ENCODE measurements at places on chromosomes 1 and 21.
A peak's percentile ranks its signal among the peaks of the same experiment; 100 is the strongest.

- no peak for DNase-seq
Observed at GRCh38 chr1:167465743-167466142, 52.6 kb downstream of the CD247 start.

DNA sequence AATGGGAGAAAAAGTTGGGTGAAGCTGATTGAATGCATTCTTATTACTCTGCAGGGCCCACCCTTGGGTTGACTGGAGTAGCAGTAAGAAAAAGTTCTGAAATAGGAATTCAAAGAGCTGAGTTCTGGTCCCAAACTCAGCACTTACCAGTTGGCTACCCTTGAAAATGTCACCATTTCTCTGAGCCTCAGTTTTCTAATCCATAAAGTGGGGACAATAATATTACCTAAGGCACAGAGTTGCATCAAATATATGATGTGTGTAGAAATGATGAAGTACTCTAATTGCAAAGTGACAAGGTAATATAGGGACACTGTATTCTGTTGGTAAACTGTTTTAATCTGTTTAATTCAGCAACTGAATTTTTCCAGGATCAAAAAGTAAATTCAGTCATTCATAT lies 1.2 kb downstream of the LRRC52 start:
- DNase-seq, result no peak

- no peak for DNase-seq
Observed at GRCh38 chr1:147579934-147580537, 38.7 kb downstream of the BCL9 start.

- no peak for DNase-seq
Observed at GRCh38 chr1:65196926-65197325, 48.9 kb downstream of the AK4 start.

GRCh38 chr1:78493451-78493850 lies 2.7 kb downstream of the PTGFR start:
- DNase-seq, result no peak

GRCh38 chr1:8687039-8687438 lies 130.4 kb downstream of the RERE start:
- DNase-seq, result no peak

DNA sequence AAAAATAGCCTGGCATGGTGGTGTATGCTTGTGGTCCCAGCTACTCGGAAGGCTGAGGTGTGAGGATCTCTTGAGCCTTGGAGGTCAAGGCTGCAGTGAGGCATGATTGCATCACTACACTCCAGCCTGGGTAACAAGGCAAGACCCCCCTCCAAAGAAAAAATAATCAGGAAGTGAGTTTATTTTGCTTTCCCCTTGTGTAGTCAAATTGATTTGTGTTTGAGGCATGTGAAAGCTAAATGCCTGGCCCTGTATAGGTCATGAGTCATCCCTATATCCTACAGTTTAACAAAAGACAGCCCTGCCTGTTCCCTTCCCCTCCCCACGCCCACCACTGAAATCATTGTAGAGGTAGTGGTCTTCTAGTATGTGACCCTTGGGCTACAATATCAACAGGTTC lies 241.4 kb upstream of the JUN start:
- DNase-seq, result no peak

GRCh38 chr1:181675091-181675917 lies 192.0 kb downstream of the CACNA1E start:
- DNase-seq, result no peak

DNA sequence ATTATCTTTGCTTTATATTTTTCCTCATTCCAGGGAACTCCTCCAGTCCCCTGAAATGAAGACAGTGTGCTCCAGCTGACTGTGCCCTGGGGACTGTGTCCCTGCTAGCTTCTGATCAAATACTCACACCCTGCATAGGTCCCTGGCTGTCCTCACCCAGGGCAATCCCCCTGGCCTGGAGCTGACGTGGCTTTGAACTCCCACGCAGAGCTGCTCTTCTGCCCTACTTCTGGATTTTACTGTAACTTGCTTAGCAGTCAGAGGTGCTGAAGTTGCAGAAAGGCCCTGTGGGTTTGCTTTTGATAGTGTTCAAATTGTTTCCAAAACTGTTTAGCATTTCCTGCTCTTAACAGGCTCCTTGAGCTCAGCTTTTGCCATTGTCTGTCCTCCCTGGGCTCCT lies 186.5 kb downstream of the FASLG start:
- DNase-seq, result peak; percentile 40

- DNase-seq, result no peak
Observed at GRCh38 chr1:176531921-176532897, 69.2 kb downstream of the PAPPA2 start.

DNA sequence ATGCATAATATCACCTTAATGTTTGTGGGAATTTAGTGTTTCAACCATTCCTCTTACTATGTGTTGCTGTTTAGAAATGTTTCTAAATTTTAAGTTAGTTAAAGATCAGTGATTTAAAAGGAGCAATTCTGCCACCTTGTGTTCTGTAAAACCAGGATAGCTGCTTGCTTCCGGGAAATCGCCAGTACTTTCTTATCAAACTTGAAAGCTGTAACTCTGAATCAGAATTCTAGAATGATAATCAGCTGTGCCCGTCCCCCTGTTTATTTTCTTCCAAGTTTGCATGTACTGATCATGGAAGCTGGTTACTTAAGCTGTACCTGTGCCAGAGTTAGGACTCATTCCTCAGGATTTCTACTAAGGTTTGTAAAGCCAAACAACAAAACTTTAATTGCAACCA lies 656.4 kb downstream of the LTN1 start:
- no peak for DNase-seq

DNA sequence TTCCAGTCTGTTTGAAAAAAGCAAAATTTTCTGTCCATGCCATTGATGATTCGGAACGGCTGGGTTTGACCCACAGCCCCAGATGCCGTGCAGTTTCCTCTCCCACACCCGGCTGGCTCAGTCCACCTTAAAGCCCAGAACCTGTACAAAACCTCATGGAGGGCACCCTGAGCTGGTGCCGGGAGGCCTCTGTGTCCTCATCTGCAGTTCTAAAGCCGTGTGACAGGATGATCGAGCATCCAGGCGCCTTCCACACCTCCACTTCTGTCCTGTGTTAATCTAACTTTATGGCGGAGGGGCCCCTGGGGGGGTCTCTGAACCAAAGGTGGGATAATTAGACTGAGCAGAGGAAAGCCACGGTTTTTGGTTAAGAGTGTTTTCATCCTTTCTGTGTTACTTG lies 49.6 kb downstream of the SLC37A1 start:
- no peak for DNase-seq

- no peak for DNase-seq
Observed at GRCh38 chr1:66475940-66476339, 58.0 kb upstream of the SGIP1 start.

GRCh38 chr1:23200883-23201282 lies 16.4 kb downstream of the HTR1D start:
- no peak for DNase-seq

DNA sequence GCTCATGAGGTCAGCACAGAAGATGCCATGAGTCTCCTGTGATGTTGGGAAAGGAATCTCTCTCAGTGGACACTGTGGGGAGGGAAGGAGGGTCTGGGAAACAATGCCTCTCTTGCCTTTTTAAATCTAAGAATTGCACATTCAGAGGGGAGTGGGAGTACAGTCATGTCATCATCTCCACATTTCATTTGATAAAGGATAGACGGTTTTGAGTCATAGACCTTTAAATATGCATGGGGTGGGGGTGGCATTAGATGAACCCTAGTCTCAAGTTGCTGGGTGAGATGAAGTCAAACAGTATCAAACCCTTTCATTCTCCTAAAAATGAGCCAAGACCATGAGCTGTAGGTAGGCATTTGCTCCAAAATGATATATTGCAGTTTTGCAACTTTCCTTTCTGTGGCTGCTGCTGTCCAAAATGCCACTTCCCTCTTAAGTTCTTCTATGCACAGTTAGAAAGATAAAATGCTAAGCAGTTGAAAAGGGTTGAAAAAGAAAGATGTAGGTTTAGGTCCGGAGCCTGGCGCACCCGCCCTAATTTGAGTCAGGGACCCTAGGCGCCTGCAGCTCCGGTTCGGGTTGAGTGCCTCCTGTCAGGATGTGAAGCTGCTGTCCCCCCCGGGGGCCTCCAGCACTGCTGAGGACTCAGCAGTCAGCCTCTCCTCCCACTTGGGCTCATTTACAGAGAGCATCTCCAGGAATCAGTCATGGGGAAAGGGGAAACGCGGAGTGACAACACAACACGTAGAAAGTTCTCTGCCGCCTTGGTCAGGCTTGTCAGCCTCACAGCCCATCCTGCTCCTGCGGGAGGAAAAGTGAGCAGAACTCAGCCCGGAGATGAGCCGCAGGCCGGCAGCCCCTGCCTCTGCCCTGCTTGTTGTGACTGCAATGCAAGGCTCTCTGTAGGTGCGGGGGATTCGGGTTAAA lies 479.3 kb upstream of the RUNX1 start:
- DNase-seq, result peak; percentile 36

DNA sequence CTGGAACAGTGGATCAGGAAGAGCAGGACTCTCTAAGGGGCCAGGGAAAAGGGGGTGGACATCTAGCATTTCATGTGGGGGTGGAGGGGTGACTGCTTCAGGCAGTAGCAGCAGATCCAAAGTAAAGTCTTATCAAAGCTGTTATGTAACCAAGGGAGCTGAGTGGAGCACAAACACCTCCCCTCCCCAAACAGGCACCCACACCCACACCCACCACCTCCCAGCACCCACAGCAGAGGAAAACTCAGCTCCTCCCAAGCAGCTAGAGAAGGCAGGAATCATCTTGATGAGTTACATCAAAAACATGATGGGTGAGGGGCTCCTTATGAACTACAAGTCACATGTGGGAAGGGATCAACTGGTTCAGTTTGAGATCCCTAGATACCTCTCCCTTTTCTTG lies 6.0 kb downstream of the DLGAP3 start:
- no peak for DNase-seq

DNA sequence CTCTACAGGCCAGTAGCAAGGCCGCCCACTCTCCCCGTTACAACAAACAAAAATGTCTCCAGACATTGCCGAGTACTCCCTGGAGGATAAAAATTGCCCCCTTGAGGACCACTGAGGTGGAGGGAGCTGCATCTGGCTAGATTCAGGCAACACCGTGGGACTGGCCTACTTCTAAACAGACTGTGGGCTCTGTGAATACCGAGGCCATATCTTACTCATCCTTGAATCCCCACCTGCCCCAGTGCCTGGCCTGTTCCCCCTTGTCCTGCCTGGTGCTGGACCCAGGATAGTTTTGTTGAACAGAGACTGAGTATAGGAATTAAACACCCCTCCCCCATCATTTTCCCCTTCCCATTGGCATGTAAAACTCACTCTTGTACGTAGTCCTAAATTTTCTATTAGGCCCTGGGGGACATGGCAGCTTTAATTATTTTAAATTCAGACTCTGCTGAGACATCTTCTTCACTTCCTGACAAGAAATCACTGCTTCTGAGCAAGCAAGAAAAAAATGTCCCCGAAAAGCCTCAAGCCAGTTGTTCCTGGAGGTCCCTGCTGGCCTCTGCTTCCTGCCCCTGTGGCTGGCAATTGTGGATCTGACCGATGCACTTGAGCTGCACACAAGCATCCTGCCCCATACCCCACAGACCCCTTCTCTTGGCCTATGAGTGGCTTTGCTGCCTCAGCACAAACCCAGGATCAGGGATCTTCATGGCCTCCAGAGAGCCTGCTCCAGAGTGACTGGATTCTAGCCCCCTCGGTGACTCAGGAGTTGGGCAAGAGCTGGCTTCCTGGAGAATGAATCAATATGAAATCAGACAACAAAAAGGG lies 111.0 kb downstream of the ACTL8 start:
- DNase-seq, result no peak

- DNase-seq, result no peak
Observed at GRCh38 chr1:11738783-11739182, 2.8 kb downstream of the AGTRAP start.

- DNase-seq, result no peak
Observed at GRCh38 chr1:247102381-247102780, 1.8 kb downstream of the ZNF669 start.

DNA sequence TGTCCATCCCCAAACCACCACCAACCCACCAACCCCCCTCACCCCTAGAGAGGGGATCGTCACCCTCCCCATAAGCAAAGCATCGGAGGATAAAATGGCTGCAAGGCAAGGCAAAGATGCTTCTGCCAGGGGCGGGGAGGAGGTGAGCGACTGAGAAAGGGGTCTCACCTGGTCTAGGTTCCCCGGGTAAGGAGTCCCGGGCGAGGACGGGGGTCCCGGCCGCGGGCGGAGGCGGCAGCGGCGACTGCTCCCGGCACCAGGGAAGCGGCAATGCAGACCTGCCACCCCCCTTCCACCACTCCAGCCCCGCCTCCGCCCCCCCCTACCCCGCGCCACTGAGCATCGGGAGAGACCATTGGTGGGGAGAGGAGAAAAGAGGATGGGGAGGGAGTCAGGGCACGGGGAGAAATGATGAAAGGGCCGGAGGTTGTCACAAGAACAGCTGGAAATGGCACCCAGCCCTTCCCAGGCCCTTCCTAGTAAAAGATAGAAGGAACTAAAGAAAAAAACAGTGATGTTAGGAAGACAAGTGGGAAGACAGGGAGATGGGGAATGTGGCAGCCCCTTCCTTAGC lies at the start of gene SV2A:
Gene SV2A, minus strand, starts transcription at position 274 of the 574 bp plus-strand sequence. CDS start 4,004 bp downstream, outside the sequence.
- DNase-seq, result peak; percentile 39

DNA sequence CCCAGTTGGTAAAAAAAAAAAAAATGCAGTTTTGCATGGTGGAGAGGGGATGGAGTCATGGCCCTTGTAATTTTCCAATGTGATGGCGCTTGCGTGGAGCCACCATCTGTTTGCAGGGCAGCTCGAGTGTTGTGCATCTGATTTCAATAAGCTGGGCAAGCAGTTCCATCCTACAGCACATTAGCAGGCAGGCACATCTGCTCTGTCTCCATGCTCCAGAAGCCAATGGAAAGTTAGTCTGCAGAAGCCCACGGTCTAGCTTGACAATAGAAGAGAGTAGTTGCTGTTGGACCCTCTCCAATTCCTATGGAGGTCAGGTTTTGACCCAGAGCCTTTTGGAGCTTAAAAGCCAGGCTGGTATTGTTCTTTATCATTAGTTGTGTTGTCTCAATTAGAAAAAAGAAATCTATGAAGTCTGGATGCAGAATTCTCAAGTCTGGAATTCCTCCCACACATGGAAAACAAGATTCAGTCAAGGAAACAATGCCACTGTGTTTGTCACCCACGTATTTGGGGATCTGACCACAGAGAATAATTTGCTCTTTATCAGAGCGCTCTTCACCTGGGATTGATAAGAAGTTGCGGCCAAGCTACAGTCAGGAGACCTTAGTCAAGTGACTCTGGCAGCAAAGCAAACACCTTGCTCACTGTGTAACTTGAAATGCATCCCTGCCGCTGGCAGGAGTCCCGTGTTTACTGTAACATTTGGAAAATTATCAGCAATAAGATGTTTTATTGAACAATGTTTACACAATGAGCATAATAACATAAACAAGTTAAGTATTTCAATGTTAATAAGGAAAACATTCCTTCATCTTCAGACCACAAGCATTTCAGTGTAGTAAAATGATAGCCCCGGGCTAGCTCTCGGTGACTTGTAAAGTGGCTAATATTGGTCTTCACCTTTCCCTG lies 20.7 kb downstream of the NGF start:
- DNase-seq, result no peak

DNA sequence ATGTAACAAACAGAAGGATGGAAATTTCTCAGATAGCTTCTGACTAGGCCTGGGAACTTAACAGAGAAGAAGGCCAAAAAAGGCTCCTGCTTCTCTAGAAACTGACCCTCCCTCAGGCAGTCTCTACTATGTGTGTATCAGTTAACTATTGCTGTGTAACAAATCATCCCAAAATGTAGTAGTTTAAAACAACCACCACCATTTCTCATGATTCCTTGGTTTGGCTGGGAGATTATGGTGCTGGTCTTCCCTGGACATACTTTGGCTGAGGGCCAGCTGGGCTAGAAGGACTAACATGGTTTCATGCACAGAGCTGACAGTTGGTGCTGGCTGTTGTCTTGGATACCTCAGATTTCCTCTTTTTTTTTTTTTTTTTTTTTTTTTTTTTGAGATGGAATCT lies 26.2 kb upstream of the CNN3 start:
- no peak for DNase-seq
